ENCODE measurements at places on chromosomes 7 and 10.

GRCh38 chr10:17229717-17229966 is 1.6 kb downstream of the VIM start:
- DNase-seq = no peak

GRCh38 chr10:682931-683447 is 6.5 kb downstream of the DIP2C start:
- no peak for DNase-seq

GRCh38 chr10:10520491-10521385 is 496.9 kb upstream of the CELF2 start:
- DNase-seq = no peak

DNA sequence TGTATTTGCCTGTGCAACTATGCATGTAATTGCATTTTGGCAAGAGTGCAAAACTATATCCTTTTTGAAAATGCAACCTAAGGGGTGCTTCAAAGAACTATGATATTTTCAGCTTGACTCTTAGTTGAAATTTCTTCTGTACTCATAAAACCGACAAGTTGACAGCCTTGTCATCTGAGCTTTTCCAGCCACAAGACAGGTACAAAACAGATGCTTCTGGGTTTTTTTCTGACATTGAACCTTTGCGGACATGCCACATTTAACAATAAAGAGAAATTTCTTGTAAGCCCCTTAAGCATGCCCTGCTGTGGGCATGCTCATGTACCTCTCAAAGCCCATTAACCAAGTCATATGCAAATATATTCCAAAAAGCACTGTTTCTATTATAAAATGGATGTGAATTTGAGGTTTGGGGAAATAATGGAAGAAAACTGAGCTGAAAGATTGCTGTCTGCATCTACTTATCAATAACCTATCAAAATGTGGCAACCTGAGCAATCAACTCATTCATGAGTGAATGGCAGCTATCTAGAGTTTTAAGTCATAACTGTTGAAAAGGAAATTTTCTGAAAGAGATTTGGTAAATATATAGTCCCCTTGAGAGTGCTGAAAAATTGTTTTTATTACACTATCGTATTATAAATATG is 1117.0 kb upstream of the LRRTM3 start:
- no peak for DNase-seq

GRCh38 chr10:88249450-88249849 is 333.7 kb downstream of the RNLS start:
- DNase-seq = no peak

DNA sequence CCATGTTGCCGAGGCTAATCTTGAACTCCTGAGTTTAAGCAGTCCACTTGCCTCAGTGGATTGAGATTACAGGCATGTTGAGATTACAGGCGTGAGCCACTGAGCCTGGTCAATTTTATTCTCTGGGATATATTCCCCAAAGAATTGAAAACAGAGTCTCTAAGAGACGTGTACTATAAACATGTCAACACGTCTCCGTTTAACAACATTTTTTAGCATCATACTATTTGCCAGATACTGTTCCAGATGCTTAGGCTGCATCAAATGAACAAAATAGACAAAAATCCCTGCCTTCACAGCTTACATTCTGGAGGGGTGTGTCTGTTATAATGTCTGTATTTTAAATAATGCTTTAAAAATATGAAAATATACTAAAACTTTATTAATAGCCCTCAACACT is 54.1 kb upstream of the PRKG1 start:
- DNase-seq = no peak

DNA sequence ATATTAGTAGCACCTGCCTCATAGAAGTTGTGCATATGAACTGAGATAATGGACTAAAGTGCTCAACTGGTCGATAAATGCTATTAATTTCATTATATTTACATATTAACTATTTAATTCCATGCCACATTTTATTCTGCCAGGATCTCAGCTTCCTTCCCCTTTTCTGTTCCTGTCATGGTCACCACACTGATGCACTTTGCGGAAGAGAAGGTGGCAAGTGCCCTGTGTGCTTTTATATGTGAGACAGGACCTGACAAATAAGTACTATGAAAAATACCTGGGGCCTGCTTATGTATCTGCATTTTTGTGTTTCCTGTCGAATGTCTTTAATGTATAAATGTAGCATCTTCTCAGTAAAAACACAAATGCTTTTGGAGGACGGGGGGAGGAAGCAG is 12.2 kb downstream of the ATP6V0E2 start:
- DNase-seq = no peak

DNA sequence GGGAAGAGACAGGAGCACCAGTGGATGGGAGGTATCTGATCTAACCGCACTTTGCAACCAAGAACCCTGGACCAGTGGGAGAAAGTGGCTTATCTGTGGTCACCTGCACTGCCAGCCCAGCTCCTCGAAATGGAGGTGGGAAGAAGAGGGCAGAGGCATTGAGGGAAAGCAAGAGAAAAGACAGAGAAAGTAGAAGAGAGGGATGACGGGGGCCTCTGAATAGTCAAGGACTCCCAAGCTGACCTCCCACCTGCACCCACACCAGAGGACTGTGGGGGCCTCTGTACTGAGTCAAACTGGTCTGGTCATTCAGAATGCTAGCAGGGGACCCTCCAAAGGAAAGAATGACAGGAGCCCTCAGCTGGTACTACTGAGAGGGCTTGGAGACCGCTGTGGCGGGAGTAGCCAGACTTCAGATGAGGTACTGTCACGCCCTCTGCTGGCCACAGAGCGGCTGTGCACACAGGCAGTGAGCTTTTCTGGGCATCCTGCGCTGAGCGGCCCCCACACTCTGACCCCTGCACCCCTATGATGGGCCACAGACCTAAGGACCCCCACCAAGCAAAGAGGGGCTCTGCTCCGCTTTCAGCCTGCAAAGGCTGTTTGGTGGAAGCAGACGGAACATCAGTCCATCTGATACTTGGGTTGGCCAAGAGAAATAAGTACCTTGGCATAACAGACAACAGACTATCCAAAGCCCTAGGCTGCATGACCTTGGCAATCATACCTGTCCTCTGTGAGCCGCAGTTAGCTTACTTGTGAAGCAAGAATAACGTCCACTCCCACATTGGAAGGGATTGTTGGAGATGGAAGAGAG is 112.9 kb downstream of the COL13A1 start:
- no peak for DNase-seq

DNA sequence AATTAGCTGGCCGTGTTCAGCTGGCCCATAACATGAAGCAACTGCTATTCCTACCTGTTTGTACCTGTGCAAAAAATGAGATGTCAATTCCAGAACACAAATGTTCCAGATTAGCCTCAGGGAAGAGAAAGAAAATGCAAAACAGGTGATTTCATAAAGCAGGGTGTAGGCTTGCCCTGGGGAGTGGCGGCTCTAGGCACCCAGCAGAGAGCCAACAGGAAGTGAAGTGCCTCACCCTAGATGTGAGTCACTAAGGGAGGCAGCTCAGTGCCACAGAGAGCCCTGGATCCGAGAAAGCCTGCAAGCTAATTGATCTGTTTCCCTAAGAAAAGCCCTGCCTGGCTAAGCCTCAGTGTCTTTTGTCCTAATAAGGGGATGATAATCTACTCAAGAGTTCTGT is 240.0 kb downstream of the ARHGAP21 start:
- no peak for DNase-seq

GRCh38 chr10:132443983-132444876 is 47.2 kb downstream of the PWWP2B start:
- peak; percentile 99 for DNase-seq

DNA sequence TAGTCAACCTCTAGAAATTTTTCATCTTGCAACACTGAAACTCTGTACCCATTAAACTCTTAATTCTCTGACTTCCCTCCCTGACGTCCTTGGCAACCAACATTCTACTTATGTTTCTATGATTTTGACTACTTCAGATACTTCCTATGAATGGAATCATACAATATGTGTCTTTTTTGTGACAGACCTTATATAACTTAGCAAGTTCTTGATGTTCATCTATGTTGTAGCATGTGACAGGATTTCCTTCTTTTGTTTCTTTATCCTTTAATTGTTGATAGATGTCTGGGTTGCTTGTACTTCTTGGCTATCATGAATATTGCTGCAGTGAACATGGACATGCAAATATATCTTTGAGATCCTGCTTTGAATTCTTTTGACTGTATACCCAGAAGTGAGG is 240.8 kb downstream of the ADK start:
- no peak for DNase-seq

GRCh38 chr10:132711613-132712121 is 74.3 kb downstream of the NKX6-2 start:
- no peak for DNase-seq

- no peak for DNase-seq
These were observed 23.8 kb downstream of the PFKP start for GRCh38 chr10:3090914-3091787.

- no peak for DNase-seq
These were observed 20.1 kb upstream of the C7orf33 start for GRCh38 chr7:148570510-148570909.

- no peak for DNase-seq
These were observed 6.4 kb downstream of the VIM start for GRCh38 chr10:17234431-17234945.

GRCh38 chr10:100775871-100776270 is 30.5 kb downstream of the PAX2 start:
- DNase-seq = no peak

DNA sequence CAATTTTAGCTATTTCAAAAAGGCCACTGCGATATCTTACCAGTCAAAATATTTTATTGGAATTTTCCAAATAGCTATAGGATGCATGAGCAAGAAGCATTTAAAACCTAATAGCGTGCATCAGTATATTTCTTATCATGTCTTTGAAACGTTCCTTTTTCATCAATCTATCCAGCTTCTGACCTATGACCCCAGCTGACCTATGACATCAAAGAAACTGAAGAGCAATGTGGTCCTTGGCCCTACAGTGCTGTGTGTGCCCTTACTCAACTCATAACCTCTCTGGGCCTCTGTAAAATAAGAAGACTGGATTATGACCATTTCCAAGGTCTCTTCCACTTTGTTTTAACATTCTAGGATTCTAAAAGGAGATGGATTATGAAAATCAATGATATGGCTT is 118.2 kb downstream of the ZNF22 start:
- no peak for DNase-seq

- no peak for DNase-seq
These were observed 138.1 kb upstream of the TCF7L2 start for GRCh38 chr10:112811741-112812551.

GRCh38 chr7:139846297-139846696 is 17.2 kb downstream of the TBXAS1 start:
- DNase-seq = no peak

GRCh38 chr10:127812041-127812440 is 75.1 kb downstream of the FOXI2 start:
- DNase-seq = no peak

DNA sequence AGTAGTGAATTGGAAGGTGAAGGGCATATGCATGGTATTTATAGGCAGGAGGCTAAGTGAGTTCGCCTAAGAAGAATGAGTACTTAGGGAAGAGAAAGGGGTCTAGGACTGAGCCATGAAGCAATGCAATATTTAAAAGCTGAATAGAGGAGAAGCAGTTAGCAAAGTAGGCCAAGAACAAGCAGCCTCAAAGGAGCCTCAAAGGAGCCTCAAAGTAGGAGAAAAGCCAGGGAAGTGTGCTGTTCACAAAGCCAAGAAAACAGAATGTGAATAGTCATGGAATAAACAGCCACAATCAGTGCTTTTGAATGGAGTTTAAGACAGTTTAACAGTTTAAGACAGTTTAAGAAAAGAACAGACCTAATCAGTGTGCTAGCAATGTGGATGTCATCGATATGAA is 762.0 kb downstream of the SORCS1 start:
- DNase-seq = no peak

- DNase-seq = peak; percentile 5
These were observed 304.1 kb downstream of the PAXIP1 start for GRCh38 chr7:154698726-154699291.

DNA sequence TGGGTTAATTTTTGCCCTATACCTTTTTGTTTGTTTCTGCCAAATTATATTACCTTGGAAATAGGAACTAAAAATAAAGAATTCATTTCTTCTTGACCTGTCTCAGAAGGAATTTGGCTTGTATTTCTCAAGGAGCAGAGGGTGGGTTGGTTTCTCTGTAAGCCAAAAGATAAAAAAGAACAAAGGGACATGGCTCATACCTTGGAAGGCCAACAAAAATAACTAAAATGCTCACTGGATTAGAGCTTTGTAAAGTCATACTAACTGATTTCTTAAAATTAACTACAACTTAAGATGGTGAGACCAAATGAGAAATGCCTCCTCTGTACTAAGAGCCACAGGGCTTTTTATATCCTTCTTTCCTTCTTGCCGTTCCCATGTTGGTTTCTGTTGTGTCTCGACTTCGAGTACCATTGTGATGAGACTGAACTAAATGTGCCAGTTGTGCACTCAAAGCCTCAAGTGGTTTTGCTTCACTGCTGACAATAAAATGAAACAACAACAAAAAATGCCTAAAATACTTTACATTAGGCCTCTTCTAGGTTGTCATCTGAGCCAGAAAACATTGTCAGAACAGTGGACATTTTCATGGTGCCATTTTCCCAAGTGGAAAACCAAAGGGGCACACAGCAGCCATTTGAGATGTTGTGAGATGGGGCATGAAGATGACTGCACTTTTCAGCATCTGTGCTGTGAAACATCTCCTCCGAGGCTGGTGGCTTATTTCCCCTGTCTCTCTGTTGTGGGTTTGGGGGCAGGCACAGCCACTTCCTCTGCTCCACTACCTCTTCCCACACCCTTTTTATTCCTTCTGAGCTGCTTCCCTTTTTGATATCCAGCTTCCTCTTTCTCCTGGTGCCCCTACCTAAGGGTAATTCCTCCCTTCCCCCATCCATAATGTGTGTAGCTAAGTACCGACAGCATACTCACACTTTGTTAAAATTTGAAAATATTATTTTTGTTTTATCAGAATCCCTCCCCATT is 51.8 kb upstream of the AGR3 start:
- DNase-seq = peak; percentile 69

DNA sequence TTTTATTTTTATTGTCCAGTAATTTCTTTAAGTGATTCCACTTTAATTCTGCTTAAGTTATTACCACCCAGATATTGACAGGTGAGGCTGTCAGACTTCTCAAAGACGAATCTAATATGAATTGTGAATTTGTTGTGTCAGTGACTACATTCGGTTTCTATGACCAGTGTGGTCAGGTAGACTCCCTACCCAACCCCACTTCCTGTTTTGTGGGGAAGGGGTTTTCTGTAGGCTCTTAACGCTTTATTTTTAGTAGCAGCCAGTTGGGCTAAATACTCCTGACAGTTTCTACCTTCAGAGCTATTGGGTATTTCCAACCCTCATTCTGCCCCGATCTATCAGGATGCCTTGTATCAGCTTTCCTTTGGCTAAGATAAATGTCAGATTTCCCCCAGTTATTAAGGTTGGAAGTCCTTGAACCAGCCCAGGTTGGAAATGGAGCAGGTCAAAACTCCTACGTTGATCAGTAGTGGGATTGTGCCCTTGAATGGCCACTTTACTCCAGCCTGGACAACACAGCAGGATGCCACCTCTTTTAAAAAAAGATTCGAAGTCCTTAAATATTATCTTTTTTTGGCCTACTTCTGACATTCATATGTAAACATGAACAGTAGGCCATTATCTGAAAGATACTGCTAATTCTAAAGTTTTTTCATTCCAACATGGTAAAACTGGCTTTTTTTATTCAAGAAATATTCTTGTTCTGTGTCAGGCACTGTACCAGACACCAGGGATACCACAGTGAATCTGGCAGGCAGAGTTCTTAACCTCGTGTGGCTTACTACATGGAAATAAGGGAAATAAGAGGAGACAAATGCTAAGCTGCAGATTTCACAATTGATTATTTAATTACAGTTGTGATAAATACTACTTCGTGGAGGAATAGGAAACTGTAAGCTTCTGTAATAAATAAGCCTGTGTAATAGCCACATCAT is 133.3 kb upstream of the SAMD8 start:
- DNase-seq = no peak

GRCh38 chr7:49022448-49022847 is 98.1 kb downstream of the CDC14C start:
- no peak for DNase-seq

Measured in CMK (cell line).